ENCODE measurements at places on chromosomes 7 and 10. TPM values are rescaled to one million over a fixed set of nuclear protein-coding genes. Genes with fewer than 3 reads are reported as not detected.
A peak's percentile ranks its signal among the peaks of the same experiment; 100 is the strongest.

DNA sequence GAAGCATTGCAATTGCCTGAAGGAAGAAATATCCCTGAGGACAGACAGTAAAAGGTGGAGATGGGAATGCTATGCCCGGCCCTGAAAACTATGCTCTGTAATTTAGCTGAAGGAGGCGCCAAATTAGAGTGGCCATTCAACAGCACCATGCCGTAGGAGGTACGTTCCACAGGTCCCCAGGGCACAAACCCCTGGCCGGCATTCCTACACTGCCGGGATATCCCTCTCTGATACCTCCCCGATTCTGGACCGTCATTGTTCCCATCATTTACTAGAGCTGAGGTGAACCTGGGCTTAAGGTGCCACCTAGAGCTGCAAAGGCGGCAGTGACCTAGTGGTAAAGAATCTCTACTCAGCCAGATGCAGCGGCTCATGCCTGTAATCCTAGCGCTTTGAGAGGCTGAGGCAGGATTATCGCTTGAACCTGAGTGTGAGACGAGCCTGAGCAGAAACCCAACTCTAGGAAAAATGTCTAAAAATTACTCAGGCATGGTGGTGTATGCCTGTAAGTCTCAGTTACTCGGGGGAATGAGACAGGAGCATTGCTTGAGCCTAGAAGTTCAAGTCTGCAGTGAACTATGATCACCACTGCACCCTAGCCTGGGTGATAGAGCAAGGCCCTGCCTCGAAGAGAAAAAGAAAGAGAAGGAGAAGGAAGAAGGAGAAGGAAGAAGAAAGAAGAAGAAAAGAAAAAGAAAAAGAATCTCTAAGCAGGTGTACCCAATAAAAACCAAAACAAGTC lies 53.0 kb upstream of the TNKS2 start:
- no peak for DNase-seq
- no peak overlapping the region for H3K4me3 ChIP-seq

GRCh38 chr10:14385596-14386593 lies 55.2 kb upstream of the FRMD4A start:
- no peak overlapping the region for H3K27ac ChIP-seq
- no peak overlapping the region for H3K4me3 ChIP-seq

BMPER gene
- not detected for total RNA-seq

DNA sequence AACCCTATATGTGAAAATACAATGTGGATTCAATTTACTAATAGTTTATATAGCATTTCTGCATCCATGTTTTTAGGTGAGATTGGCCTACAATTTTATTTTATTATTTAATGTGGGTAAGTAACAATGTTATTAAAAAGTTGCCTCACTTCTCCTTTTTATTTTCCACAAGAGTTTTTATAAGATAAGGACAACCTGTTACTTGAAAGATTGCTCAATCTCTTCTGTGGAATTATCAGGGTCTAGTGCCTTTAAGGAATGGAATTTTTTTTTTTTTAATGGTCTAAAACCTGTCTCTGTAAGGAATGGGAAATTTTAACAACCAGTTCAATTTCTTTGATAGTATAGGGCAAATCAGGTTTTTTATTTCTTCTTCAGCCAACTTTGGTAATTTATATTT lies 53.9 kb upstream of the RAB18 start:
- H3K27ac ChIP-seq: no peak overlapping the region
- peaks cover 11% of the 10 kb centered on the region for H3K4me1 ChIP-seq
- no peak for DNase-seq
- H3K4me3 ChIP-seq: no peak overlapping the region
- no peaks in the 10 kb centered on the region for H3K36me3 ChIP-seq

GRCh38 chr7:12623885-12624498 lies 53.5 kb downstream of the SCIN start:
- H3K4me3 ChIP-seq: no peak overlapping the region
- no peak for DNase-seq
- no peaks in the 10 kb centered on the region for H3K4me1 ChIP-seq
- H3K27ac ChIP-seq: no peak overlapping the region

SLC29A4 gene
- 0.42 TPM for total RNA-seq

GRCh38 chr7:110839866-110840265 lies 251.1 kb upstream of the LRRN3 start:
- H3K4me3 ChIP-seq: no peak overlapping the region
- no peak for DNase-seq
- H3K27me3 ChIP-seq: no peaks in the 10 kb centered on the region
- H3K4me1 ChIP-seq: peaks cover 11% of the 10 kb centered on the region

GRCh38 chr7:130454959-130455358 lies 14.1 kb upstream of the CEP41 start:
- H3K27ac ChIP-seq: no peak overlapping the region
- peaks cover 14% of the 10 kb centered on the region for H3K36me3 ChIP-seq
- H3K4me3 ChIP-seq: no peak overlapping the region
- H3K4me1 ChIP-seq: peaks cover 14% of the 10 kb centered on the region

HMX2 gene
- total RNA-seq: not detected

DNA sequence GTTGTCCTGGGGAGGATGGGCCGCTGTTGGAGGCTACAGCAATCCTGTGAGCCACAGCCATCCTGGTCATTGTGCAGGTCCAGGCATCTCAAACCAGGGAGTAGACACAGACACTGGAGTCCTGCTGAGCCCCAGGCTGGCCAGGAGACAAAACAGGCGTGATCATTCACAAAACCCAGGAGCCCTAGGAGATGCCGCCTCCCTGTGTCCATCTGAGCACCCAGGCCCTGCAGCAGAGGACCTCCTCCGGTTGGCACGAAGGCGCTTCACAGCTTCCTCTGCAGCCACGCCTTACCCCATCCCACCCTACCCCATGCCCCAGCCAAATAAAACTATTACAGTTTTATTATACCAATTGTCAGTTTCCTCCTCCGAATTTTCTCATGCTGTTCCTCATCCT lies 183.6 kb downstream of the PLXNA4 start:
- H3K27ac ChIP-seq: no peak overlapping the region
- no peak overlapping the region for H3K4me3 ChIP-seq
- H3K36me3 ChIP-seq: peaks cover 9% of the 10 kb centered on the region
- no peak for DNase-seq
- peaks cover 39% of the 10 kb centered on the region for H3K4me1 ChIP-seq

DNA sequence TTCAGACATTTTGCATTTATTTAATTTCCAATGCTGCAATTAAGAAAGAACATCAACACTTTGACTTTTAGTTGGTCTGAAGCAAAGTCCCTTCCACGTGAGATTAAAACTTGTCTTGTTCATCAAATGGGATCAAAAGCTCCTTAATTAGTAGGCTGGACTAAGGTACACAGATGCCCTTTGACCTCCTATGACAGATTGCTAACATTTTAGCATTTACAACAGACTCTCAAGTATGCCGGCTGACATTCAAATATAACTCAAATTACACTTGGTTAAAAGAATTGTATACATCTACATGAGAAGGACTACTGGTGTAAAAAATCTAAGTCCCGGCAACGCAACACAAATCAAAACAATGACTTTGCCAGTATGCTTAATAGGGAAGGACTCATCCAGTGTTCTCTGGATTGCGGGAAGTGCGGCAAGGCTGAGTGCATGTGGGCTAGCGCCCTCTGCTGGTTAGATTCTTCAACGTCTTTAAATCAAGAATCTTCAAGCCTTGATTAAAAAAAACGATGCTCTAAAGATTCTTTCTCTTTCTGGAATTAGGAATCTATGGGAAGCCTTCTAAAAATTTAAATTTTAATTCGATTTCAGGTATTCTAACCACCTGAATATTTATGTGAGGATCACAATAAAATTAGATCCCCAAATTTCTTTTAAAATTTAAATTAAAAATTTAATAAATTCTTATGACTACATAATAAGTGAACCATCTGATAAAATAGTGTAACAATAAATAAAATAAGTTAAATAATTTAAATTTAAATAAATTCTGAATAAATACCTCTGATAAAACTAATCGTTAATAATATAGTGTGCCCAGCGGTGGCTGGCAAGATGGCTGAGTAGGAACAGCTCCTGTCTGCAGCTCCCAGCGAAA lies 444.7 kb downstream of the DGKB start:
- no peaks in the 10 kb centered on the region for H3K27me3 ChIP-seq
- H3K27ac ChIP-seq: no peak overlapping the region
- no peak overlapping the region for H3K4me3 ChIP-seq
- DNase-seq: peak; percentile 49
- H3K36me3 ChIP-seq: no peaks in the 10 kb centered on the region

- peaks cover 68% of the 10 kb centered on the region for H3K4me1 ChIP-seq
- peak overlapping the region; percentile 90 for H3K4me3 ChIP-seq
- H3K36me3 ChIP-seq: peaks cover 37% of the 10 kb centered on the region
These were observed 1.8 kb downstream of the DDIT4 start for GRCh38 chr10:72275351-72276012.

DNA sequence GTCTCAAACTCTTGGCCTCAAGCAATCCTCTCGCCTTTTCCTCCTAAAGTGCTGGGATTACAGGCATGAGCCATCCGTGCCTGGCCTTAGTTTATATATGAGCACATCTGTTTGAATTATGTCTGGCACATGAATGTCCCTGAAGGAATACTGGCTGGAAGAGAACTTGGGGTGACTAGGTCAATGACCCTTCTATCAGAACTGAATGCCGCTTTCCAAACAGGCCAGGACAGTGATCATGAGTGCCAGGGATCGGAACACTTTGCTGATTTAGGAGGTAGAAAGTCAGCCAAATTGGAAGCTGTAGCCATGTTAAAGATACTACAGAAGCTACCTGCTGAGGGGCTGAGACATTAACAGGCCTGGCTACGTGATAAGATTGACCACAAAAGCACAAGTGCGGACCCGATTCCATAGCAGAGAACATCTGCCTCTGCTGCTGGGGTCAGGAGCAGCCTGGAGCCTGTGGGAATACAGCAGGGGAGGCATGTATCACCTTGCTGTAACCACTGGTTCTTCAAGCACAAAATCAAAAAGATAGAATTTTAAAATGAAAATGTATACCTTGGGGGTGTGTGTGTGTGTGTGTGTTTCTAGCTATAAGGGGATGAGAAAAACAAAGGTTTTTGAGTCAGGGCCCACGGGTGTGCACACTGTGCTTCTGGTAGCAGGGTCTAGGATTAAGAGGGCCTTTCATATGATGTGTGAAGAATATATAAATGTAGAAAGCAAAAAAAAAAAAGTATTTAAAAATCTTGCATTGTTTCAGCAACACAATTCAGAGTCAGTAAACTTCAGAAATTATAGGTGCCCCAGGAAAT lies 293.7 kb downstream of the BBS9 start:
- H3K4me3 ChIP-seq: no peak overlapping the region
- no peaks in the 10 kb centered on the region for H3K36me3 ChIP-seq
- H3K27ac ChIP-seq: no peak overlapping the region

DNA sequence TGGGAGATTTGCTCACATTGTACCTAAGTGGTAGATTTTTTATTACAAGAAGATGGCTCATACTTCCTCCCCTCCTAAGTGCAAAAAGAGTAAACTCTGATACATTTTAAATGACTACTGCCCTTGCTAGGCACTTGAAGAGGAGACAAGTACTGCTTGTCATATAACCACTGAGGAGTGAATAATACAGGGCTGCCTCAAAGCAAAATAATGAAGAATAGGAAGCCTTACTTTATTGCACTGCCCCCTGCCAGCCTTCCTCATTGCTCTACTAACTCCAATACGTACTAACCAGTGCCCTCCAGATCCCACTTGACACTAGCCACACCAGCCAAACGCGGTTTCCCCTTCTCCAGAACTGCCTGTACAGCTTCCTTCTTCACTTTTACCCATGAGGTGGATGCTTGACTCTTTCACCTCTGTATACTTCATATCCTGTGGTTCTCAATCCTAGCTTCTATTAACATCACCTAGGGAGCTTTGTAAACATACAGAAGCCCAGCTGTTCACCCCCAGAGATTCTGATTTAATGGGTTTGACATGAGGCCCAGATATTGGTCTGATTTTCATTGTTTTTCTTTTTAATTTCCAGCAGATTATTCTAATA lies 11.7 kb upstream of the MTERF1 start:
- H3K27me3 ChIP-seq: peaks cover 10% of the 10 kb centered on the region
- peaks cover 2% of the 10 kb centered on the region for H3K36me3 ChIP-seq
- H3K4me3 ChIP-seq: no peak overlapping the region

GRCh38 chr7:144869082-144869481 lies 33.2 kb upstream of the TPK1 start:
- no peak overlapping the region for H3K27ac ChIP-seq
- no peaks in the 10 kb centered on the region for H3K36me3 ChIP-seq
- peaks cover 2% of the 10 kb centered on the region for H3K27me3 ChIP-seq
- DNase-seq: no peak
- no peaks in the 10 kb centered on the region for H3K4me1 ChIP-seq

- no peaks in the 10 kb centered on the region for H3K4me1 ChIP-seq
- no peak for DNase-seq
- H3K27ac ChIP-seq: no peak overlapping the region
- H3K36me3 ChIP-seq: no peaks in the 10 kb centered on the region
These were observed 48.9 kb downstream of the ZNF503 start for GRCh38 chr10:75352650-75353049.

CPVL gene
- not detected for total RNA-seq

ANK3 gene
- total RNA-seq: 4.5 TPM

- DNase-seq: no peak
- peaks cover 13% of the 10 kb centered on the region for H3K27me3 ChIP-seq
- H3K4me1 ChIP-seq: no peaks in the 10 kb centered on the region
- no peak overlapping the region for H3K27ac ChIP-seq
- H3K36me3 ChIP-seq: no peaks in the 10 kb centered on the region
- H3K4me3 ChIP-seq: no peak overlapping the region
These were observed 108.2 kb upstream of the NFE2L3 start for GRCh38 chr7:26043801-26044200.

DYDC2 gene
- total RNA-seq: not detected

LEP gene
- total RNA-seq: not detected

GRCh38 chr7:31067491-31067890 lies 15.4 kb downstream of the ADCYAP1R1 start:
- no peak overlapping the region for H3K27ac ChIP-seq
- H3K36me3 ChIP-seq: no peaks in the 10 kb centered on the region
- DNase-seq: no peak

- no peaks in the 10 kb centered on the region for H3K27me3 ChIP-seq
- no peaks in the 10 kb centered on the region for H3K36me3 ChIP-seq
- no peaks in the 10 kb centered on the region for H3K4me1 ChIP-seq
- no peak for DNase-seq
These were observed 580.0 kb downstream of the XPNPEP1 start for GRCh38 chr10:109343293-109343692.

NME8 gene
- not detected for total RNA-seq

PPRC1 gene
- 56.5 TPM for total RNA-seq

GRCh38 chr7:91596287-91596686 lies 284.2 kb downstream of the MTERF1 start:
- H3K27me3 ChIP-seq: no peaks in the 10 kb centered on the region
- no peak overlapping the region for H3K4me3 ChIP-seq
- no peaks in the 10 kb centered on the region for H3K4me1 ChIP-seq
- H3K27ac ChIP-seq: no peak overlapping the region
- no peaks in the 10 kb centered on the region for H3K36me3 ChIP-seq

GRCh38 chr7:43439631-43440401 lies 143.1 kb upstream of the STK17A start:
- no peak overlapping the region for H3K4me3 ChIP-seq
- H3K4me1 ChIP-seq: no peaks in the 10 kb centered on the region
- peaks cover 9% of the 10 kb centered on the region for H3K27me3 ChIP-seq

- H3K27me3 ChIP-seq: peaks cover 7% of the 10 kb centered on the region
- peak; percentile 67 for DNase-seq
- no peak overlapping the region for H3K4me3 ChIP-seq
- H3K27ac ChIP-seq: no peak overlapping the region
- H3K4me1 ChIP-seq: no peaks in the 10 kb centered on the region
These were observed 37.2 kb upstream of the PCBD1 start for GRCh38 chr10:70925377-70926225.

PLEKHS1 gene
- total RNA-seq: not detected

SPDYE8 gene
- not detected for total RNA-seq

- H3K36me3 ChIP-seq: peaks cover 12% of the 10 kb centered on the region
- no peaks in the 10 kb centered on the region for H3K27me3 ChIP-seq
- H3K27ac ChIP-seq: peak overlapping the region; percentile 42
- no peak overlapping the region for H3K4me3 ChIP-seq
- peaks cover 6% of the 10 kb centered on the region for H3K4me1 ChIP-seq
These were observed 595.9 kb downstream of the DNAJB6 start for GRCh38 chr7:157932498-157933218.
